ENCODE measurements at places on chromosomes 3 and 15.

DNA sequence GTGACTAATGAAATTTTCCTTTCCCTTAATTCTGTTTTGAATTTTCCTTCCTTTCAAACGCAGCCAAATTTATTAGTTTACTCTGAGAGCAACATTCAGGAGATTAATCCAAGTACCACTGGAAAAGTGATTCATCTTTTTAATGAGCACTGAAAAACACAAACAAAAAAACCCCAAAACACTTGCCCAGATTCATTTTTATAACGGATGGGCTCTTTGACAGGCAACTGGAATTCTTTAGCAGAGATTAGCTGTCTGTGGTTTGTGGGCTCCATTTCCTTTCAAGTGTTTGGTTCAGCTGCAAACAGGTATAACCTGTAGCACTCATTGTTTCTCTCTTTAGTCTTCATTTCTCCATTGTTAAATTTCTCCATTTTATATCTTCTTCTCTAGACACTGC is 3.1 kb upstream of the POLR2M start:
- DNase-seq, result no peak

- no peak for DNase-seq
Observed at GRCh38 chr3:12793701-12794100, 2.8 kb upstream of the CAND2 start.

GRCh38 chr3:172272698-172273097 is 175.6 kb downstream of the GHSR start:
- DNase-seq, result no peak

- DNase-seq, result no peak
Observed at GRCh38 chr3:76776927-76777326, 263.0 kb upstream of the ROBO2 start.

- no peak for DNase-seq
Observed at GRCh38 chr3:140078940-140079339, 144.0 kb downstream of the CLSTN2 start.

- no peak for DNase-seq
Observed at GRCh38 chr15:73660455-73660854, 23.7 kb upstream of the CD276 start.

DNA sequence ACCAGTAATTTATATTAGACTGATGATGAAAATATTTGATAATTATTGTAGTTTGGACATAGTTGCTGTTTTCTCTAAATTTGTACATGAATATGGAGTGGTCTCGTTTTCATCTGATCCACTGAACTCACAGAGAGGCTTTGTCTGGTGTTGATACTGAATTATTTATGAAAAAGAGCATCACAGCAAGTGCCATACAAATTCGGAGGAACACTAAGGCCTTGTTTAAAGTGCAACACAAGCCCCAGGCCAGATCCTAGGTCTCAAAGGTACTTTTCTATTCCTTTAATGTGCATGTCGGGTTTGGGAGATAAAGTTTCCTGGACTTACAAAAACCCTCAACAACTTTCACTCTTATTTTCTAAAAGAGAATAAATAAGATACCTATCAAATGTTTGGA is 796.8 kb upstream of the EPHA6 start:
- DNase-seq, result no peak

DNA sequence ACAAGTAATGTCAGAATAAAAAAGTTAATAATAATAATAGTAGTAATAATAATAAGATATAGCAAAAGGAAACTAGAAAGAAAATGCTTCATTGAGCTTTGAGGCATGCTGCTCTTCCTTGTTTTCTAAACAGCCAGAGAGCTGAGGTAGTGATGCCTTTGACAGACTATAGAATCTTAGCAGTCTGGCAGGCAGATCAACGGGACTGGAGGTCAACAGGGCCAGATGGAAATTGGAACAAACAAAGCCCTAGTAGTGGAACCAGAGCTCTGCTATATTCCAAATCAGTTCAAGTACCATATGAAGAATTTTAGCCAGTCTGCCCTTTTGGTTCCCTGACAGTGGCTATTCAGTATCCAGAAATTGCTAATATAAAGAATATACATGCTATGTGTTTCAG is 278.6 kb downstream of the NLGN1 start:
- no peak for DNase-seq

DNA sequence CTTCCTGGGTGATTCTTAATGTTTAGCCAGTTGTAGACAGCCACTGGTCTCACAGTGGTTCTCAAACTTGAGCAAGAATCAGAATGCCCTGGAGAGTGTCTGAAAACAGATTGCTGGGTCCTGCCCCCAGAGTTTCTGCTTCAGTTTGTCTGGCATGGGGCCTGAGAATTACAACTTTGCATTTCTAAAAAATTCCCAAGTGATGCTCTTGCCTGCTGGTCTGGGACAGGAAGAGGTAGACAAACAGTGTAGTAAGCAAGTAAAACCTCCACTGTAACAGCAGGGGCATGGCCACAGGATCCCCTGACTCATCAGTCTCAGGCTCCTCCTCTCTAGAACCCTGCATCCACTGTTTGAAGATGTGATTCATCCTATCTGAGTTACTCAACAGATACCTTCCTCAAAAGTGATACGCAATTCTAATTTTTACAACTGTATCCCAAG is 36.5 kb downstream of the DZIP1L start:
- no peak for DNase-seq

DNA sequence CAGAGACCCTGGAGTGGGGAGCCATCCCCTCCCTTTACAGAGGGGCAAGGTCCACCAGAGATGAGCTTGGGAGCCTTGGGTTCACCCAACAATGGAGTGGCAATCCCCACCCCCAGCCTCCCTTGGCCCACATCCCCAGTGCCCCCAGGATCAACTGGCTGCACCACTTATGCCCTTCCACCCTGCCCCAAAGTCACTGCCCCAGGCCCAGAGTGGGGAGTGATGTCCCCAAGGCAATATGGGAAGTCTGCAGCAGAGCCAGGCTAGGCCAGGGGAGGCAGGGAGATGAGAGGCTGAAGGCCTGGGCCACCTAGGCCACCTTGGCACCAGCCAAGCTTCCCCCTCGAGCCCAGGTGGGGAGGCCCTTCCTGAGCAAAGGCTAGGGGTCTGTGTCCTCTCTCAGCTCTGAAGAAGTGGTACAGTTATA is 145.5 kb downstream of the SMAD6 start:
- DNase-seq, result peak; percentile 37

GRCh38 chr3:186382217-186382885 is 20.3 kb upstream of the DGKG start:
- no peak for DNase-seq

DNA sequence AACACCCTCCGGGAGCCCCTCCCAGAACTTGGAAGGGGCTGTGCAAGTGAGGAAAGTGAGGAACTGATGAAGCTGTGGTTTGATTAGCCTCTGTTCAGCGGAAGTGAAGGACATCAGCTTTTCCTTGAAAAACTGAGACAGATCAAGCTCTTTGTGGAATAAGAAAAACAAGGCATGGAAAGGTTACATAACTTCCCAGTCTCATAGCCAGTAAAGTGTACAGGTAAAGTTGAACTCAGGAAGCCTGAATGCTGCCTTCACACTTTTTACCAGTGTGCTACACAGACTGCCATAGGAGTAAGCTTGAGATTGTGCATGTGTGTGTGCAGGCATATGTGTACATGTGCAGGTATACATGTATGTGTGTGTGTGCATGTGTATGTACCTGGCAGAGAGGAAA is 293.2 kb downstream of the FGF12 start:
- no peak for DNase-seq

- DNase-seq, result no peak
Observed at GRCh38 chr15:72511536-72511935, 37.4 kb downstream of the ARIH1 start.

DNA sequence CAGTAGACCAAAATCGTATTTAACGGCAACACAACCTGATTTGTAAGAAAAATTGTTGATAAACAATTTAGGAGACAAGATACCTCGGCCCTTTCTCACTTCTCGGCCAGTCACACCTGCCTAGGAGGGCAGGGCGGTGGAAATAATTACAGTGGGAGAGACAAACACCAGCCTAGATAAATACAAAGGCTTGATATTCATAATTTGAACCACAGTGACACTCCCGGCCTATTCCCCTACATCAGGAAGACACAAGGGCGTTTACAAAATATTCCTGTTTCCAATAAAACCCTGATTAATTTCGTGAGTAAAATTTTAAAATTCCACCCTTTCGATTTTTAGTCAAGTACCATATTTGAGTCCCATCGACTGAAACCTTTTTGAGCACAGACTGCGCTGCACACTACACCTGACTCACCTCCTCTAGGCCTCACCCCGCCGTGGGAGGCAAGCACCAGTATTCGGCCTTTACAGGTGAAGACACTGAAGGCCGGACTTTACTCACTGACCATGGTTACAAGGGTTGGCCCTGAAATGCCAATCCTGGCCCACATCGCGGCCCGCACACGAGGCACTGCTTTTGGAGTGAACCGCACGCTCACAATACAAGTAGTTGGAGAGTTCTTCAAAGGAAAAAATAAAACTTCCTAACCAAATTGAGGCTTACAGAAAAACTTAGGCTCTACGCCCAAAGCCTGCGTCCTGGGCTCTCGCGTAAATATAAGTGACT is 794 bp downstream of the ARPP19 start:
- peak; percentile 54 for DNase-seq

DNA sequence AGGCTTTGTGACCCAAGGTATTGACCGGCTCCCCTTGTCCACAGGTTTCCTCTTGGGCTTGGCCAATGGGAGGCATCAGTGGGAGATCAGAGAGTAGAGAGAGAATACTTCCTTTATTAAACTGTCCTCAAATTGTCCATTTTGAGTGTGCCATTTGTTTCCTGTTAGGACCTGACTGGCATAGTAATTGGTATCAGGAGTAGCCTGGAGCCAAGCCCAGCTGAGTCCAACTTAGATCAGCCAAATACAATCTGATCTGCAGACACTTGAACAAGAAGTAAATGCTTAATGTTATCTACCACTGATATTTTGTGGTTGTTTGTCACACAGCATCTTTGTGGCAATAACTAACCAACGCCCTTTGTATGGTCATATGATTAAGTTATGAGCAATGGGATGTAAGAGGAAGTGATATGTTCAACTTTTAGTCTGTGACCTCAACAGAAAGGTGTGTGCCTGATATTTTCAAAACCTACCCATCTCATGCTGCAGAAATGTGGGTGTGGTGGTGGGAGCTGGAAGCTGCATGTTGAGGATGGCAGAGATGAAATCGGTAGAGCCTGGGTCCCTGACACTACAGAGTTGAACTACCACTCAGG is 13.3 kb downstream of the MYD88 start:
- DNase-seq, result no peak

DNA sequence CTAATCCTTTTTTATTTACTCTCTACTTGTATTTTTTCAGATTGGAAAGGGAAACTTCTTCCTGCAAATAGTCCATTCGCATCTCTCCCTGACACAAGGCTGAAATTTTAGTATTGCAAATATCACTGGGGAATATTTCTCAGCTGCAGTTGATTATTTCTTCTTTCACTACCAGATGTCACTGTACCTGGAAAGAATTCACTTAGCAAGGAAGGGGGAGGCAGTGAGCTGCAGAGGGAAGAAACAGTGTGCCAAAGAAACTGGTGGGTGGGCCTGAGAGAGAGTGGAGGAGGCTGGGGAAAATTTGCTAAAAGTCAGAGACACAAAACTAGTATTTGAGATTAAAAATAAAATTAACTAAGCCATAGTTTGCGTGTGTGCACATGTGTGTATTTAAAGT is 142.3 kb upstream of the STT3B start:
- DNase-seq, result no peak

GRCh38 chr3:53865732-53866499 is 16.0 kb downstream of the ACTR8 start:
- DNase-seq, result no peak

DNA sequence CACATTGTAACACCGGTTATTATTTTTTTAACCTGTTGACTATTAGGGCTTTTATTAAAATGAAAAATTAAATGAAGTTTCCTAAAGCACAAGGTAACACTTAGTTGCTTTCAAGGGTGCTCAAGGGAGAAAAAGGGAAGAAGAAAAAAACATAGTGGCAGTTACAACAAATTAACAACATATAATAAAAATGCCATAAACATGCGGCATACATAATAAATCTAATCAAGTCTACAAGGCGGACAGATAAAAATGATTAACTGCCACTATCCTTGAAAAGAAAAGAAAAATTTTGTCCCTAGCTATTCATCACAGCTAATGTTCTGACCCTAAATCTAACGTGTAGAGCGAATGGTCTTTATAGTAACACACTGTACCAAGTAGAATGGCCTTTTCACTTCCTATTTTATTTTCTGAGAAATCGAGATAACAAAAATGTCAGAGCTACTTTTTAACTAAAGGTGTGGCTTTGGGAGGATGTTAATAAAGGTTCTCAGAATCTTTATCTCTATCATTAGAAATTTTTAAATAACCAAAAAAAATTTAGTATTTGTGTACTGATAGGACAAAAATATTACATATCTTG is 194.9 kb downstream of the FOXP1 start:
- no peak for DNase-seq

GRCh38 chr3:28940994-28941393 is 339.9 kb upstream of the RBMS3 start:
- DNase-seq, result no peak

DNA sequence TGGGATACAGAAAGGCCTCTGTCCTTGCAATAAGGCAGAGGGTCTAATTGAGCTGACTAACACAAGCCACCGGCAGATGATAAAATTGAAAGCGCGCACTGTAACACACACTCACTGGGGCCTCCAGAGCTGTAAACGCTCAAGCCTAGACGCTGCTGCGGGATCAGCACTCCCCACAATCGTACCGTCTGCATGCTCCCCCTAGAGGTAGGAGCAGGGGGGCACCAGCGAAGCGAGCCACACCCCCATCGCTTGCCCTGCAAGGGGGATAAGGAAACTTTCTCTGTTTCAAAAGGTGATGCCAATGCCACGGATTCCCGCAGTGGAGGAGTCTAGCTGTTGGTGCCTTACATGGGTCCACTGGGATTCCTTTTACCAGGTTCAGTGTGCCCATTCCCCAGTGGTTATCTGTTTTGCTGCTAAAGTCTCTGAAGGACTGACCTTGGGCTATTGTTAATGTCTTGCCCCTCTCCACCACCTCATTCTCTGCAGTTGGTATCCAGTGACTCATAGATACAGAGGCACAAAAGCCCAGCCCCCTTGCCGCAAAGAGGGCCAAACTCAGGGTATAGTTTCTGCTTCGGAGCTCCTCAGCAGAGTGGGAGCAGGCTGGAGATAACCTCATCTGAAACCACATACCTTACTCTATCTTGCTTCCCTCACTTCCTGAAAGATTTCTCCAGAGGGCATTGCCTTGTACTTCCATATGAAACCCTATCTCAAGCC is 139.3 kb upstream of the KBTBD8 start:
- no peak for DNase-seq

DNA sequence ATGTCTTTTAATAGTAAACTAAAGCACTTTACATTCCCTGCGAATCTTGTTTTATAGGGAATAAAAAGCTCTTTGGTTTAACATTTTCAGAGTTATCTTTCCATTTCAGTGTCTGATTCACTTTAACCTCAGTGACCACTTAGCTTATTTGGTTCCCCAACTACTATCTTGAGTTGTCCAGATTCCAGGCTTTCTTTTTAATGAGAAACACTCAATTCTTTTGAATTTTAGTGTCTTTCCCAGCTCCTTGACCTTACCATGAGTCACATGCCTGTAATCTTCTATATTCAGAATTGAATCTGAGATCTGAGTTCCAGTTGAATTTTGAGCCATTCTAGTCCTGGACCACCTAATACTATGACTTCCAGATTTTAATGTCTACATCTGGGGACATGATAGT is 144.4 kb downstream of the KCNAB1 start:
- DNase-seq, result no peak

- DNase-seq, result no peak
Observed at GRCh38 chr15:74420193-74420905, 13.4 kb downstream of the SEMA7A start.
